GM13977 (cell line): ENCODE measurements at places on chromosomes 16 and 17.

DNA sequence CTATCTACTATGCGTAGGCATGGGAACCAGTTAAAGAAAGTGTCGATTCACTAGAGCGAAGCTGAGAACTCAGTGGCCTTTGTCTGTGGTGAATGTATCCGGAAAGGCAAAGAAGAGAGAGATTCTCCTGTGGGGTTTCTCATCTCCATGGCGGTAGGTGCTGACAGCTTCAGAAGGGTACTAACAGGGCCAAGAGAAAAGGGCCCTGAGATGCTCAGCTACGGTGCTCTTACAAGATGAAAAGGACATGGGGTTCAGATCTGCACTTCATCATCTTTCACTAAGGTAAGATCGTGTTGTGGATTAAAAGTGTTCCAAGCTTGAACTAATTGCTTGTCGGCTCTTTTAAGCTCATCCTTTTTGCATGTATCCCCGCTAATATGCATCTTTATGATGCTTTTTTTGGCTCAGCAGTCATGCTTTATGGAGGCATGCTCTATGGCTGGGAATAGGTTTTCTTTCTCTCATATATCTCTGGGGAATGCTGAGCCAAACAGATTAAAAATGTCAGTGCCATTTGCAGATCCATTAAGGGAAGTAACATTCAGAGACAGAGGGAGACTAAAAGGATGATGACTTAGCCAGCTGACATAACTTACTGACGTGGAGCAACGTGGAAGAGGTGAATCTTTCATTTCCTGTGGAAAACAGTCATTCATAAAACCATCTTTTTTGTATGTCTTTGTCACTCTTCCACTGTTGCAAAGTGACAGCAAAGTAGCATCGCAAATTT, 29.9 kb downstream of the KCNJ16 start:
- DNase-seq = no peak

- DNase-seq = peak; percentile 68
Observed at GRCh38 chr17:28896884-28897768, at the start of gene FLOT2. Gene FLOT2, minus strand, starts transcription at chr17:28897733. Its CDS starts 159 bp downstream, at chr17:28897574.

DNA sequence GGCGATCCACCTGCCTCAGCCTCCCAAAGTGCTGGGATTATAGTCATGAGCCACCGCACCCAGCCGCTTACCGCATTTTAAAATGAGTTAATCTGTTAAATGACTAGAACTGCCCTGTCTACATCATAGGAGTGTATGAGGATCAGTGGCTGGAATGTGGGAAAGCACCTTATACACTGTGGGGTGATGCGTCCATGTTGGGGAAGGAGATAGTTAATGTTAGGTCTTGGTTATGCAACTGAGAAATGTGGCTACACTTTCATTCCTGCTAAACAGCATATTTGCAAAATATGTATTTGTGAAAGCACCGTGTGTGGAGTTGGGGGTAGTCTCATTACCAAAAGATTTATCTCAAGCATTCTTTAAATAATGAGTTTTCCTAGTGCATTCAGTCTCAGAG, 107.6 kb downstream of the SPACA3 start:
- no peak for DNase-seq

- DNase-seq = peak; percentile 74
Observed at GRCh38 chr17:81295676-81296381, 722 bp upstream of the SLC38A10 start.

- no peak for DNase-seq
Observed at GRCh38 chr16:24652209-24652712, 77.2 kb upstream of the TNRC6A start.

- no peak for DNase-seq
Observed at GRCh38 chr16:29030086-29030840, 45.4 kb downstream of the LAT start.

- no peak for DNase-seq
Observed at GRCh38 chr17:75551266-75551665, 25.8 kb downstream of the LLGL2 start.

DNA sequence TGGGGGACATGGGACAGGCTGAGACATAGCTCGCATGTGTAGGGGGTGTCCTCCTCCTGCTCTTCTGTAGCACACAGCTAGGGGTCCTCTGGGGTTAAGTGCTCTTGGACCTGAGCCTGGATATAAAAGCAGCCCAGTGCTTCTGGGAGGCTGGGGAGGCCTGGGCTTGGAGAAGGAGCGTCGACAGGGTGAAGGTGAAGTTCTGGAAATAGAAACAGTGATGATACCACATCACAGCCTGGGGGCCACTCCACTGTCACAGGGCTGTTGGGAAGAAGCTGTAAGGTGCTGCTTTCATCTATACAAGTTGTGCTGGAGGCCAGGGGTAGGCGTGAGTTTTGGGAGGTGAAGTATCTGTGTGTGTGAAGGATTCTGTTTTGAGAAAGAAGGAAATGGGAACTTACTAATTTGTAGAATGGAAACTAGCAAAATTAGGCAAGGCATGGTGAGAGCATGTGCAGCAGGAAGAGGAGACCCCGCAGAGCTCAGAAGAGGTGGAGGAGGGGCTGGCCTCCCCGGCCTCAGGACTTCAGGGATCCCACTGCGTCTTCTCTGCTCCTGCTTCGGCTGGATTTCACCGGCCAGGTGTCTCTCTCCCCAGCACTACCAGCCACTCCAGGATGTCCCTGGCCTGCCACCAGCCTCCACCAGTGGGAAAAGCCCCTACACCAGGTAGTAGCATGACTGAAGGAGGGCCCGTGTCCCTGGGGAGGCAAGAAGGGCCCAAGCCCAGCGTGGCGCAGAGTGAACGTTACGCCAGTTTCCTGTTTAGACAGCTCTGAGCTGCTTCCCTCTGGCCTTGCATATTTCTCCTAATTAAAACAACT, 19.4 kb downstream of the PLCG2 start:
- peak; percentile 71 for DNase-seq
